Stimulated activated CD8-positive, alpha-beta memory T cell treated with anti-CD3 and anti-CD28 coated beads, Interleukin-4, amount 100 ng/mL, for 24 hours (primary cell): ENCODE measurements at places on chromosomes 13 and 19.

DNA sequence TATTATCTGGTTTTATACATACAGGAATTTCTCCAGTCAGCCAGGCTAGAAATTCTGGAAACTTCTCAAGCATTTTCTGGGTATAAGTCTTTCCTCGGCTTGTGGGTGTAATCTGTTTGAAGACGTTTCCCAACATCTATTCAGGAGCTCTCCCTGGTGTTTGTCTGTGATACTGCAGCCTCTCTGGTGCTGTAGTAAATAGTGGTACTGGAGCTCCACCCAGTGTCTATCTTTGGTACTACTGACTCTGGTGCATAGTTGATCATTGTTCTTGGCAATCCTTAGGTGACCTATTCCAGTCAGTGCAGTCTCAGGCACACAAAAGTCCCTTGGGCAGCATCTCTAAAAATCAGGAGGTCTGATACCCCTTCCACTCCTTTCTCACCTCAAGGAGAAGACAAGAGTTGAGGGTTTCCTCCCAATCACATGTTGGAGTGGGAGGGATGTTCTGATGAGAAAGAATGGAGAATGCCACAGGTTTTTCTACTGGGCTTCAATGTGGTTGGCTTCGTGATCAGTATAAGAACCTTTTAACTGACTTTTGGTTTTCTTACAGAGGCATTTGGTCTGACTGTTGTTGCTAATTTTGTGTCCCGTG, 115.5 kb downstream of the CYSLTR2 start:
- DNase-seq = peak; percentile 59

DNA sequence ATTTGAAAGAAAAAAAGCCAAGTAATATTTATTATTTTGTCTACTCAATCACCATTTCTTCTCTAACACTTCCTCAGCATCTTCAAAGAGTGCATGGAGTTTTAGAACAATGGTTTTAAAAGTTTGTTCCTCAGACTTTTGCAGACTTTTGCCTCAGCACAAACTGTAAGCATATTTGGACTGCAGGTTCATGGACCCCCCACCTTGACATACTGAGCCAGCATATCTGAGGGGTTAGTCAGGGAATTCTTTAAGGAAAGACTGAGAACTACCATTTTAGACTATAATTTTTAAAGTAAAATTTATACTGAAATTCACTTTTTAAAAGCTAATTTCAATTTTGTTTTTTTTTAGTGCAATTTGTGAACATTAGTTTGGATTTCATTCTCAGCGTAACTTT, 1676.8 kb upstream of the PCDH20 start:
- no peak for DNase-seq

DNA sequence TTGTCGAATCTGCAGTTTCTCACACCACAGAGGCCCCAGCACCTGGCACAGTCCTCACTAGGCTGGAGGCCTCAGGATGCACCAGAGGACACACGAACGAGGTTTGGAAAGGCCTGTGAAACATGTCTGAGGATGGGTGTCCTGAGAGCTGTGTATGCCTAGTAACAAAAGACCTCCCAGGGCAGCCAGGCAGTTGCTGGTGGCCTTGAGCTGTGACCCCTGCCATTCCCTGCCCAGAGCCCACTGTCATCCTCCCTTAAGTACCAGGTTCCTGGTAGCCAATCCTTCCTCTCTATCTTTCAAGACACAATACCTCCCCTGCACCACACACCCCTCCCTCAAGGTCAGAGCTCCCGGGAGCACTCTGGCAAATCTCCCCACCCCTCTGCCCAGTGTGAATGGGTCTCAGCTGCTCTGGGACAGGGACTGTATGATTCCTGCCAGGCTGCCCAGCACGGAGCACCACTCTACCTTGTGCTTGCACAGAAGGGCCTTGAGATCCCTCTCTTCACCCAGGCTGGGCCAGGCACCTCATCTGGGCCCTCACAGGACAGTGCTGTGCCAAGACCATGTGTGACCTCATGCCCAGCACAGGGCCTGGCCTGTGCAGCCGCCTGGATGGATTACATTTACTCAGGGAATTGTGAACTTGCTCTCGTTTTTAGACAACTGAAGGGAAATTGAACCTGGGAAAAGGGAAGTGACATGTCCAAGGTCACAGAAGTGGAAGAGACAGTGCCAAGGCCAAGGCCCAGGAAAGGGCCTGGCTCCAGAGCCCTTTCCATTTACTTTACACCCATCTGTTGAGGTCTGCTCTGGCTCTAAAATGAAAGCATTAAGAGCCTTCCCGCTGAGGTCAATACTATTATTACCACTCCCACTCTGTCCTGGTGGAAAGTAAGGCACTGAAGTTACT, 2.2 kb downstream of the ZNF787 start:
- no peak for DNase-seq

GRCh38 chr19:55605637-55606470, at the start of gene ZNF865:
Gene ZNF865 (plus strand): TSS chr19:55605647. CDS start chr19:55613619, 7,972 bp downstream.
- peak; percentile 49 for DNase-seq

- DNase-seq = no peak
Measured at GRCh38 chr19:30780032-30780431, 407.8 kb downstream of the ZNF536 start.

DNA sequence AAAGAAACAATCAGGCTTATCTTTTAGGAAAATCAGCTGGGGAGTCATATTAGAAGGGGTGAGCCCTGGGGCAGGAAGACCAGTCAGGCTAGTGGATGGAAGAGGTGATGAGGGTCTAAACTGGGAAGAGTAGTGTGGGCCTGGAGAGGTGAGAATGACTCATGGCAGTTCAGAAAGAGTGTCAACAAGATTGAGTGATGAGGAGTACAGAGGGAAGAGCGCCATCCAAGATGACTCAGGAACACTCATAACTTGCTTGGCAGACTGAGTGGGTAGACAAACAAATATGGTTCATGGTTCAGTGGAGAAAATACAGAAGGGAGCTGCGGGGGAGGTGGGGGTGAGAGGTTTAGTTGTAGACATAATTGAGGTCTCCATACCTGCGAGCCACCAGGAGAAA, 17.3 kb upstream of the CLDN10 start:
- no peak for DNase-seq

DNA sequence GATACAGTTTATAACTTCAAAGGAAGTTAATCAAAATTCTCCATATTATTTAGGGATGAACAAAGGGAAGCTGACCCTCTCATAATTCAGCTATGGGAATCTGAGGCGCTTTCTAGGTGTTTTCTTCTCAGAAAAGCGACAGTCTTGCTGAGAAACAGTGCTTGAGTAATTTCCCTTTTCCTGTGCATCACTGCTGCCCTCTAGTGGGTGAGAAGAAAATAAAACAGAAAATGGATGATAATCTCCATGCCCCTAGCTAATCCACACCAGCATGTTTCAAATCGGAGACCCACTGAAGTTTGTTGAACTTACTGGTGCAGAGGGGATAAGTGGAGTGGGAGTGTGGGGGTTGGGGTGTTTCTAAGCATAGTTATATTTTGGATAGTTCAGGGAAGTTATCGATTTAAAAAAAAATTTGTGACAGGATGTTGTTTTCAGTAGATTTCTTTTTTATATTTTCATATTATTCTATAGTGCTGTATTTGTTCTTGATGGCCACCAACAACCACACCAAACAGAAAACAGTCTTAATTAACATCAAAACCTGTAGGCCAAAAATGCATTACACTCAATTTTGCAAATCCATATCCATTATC, 21.4 kb downstream of the LCP1 start:
- no peak for DNase-seq

DNA sequence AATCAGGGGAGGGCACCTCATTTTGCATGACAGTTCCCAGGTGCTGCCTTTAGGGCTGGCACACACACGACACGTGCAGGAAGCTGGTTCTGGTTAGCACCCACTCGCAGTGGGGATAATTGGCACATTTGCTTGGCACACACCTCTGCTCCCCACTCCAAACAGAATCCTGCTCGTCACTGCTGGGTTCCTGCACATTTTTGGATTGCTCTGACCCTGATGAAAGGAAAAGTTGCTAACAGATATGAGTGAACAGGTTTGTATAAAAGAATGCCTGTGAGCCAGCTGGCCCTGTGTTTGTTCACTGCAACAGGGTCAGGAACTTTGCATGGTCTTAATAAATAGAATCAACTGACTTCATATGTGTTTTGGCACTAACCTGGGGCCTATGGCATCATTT, 1500.4 kb downstream of the EFNB2 start:
- no peak for DNase-seq

DNA sequence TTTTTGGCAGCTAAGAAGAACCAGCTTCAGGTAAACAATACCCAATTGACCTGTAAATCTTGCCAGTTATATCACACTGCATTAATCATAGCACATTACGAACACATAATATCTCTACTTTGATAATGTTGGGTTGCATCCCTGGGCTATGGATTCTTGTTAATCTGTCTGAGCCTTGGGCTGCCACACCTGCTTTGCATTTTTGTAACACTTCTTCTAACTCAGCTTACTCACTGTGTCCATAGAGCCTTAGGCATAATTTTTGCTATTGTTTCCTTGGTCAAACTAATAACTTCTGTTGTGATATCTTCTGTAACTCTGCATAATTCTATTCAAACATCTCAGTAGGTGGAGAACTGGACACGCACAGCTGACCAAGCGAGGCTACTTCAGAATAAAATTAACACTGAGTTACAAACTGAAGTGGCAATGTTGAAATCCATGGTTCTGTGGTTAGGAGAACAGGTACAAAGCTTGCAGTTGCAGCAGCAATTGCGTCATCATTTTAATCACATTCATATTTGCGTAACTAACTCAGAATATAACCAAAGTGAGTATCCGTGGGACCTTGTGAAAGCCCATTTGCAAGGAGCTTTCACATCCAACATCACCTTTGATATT, 6.4 kb downstream of the ZNF350 start:
- no peak for DNase-seq
